ENCODE measurements at places on chromosomes 1 and 21.

DNA sequence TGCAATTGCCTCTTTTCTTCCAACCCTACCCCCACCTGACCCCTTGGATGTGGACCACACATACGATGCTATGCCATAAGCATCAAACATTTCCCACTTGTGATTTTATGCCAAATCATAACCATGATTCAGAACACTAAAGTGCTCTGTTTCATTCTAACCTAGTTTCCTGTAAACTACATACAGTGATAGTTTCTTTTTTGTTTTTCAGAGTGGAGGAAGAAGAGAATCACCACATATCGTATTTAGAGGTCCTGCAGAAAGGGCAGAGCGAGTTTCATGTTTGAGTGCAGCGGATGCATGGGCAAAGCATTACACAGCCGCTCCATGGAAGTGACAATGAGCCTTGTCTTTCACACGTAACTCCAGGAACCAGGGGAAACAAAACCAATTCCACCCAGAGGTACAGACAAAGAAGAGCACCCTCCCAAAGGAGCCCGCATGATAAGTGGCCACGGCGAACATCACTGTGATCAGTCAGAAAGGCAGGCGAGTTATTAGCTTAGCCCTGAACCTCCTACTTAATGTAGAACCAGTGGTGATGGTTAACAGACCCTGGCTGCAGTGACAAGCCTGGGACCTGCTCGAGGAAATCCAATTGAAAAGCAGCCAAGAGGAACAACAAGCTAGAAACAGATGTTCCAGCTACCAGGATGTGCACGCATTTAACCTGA lies 64.0 kb upstream of the ZNF281 start:
- no peak for DNase-seq

DNA sequence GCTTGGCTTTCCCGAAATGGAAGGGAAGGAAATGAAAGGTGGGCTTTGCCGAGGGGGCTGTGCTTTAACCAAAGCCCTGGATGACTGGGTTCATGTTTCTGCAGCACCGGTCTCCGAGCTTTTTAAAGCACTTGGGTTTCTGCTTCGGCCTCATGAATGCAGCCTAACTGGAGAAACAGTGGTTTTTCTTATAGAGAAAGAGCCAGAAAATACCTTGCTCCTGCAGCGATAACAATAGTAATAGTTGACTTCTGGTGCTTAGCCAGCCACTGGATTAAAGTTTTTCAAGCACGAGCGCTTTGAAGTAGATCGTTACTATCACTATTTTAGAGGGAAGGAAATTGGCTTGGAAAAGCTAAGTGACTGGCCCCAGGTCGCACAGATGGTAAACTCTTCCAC lies 500 bp upstream of the DOCK7 start:
- no peak for DNase-seq

DNA sequence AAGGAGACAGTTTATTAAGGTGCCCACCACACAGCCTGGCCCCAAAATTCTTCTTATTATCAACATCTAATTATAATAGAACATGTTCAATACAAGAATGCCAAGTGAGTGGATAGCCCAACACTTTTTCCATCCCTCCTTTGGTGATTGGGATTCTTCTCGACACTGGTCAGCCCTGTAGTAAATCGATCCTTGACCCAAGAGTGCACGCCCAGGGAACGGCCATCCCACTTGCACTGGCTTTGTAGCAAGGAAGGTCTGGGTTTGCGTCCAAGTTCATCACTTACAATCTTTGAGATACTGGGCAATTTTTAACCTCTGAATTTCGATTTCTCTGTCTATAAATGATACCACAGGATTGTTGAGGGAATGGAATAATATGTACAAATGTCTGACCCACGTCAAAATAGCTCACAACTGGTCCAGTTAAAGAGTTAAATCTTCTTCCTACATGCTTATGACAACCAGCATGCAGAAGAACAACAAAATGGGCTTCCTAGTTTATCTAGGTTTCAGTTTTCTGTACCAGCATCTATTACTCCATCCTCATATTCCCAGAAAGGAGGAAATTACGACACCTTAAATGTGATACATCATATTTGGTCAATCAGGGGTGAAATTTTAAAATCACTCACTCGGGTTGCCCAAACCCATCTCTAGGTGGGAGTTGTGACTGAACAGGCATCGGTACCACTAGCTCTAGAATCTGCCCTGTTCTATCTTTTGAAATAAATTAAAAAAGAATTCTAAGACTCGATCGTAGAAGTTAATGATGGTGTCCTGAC lies 161.8 kb downstream of the CLIC6 start:
- no peak for DNase-seq

DNA sequence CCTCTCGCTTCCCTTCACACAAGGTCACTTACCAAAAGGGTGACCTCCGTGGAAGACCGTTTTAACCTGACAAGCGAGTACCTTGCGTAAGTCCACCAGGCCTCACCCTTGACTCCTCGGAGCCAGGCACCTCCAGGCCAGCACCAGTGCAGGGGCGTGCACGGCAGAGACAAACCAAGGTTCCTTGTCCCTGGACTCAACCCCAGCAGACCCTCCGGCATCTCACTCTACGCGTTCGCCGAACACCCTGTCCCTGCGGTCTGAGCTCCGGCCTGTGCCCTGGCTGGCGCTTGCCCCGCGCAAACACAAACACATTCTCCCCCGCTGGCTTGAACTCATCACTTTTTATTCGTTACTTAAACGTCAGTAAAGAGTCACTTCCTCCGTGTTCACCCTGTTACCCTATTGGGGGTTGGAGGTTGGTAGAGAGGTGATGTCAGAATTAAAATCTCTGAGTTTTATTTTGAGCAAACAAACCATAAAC lies 4.5 kb downstream of the TBX15 start:
- DNase-seq = no peak

DNA sequence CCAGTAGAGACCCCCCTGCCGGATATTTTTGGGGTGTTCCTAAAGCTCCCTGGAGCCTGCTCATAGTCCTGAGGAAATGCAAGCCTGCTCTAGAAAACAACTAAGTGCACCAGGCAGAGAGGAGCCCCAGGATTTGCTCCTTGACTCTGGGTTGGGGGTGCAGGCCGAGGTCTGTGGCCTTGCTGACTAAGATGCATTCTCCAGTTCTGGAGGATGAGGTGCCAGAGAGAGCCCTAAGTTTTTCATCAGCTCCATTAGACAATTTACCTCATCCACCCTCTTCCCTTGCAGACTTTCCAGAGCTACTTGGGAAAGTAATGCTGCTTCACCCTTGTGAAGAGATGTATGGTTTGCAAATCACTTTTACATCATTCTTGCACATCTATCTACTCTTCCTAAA lies 9.1 kb downstream of the TUFT1 start:
- no peak for DNase-seq

- no peak for DNase-seq
Observed at GRCh38 chr1:177174921-177175634, 4.3 kb downstream of the BRINP2 start.

DNA sequence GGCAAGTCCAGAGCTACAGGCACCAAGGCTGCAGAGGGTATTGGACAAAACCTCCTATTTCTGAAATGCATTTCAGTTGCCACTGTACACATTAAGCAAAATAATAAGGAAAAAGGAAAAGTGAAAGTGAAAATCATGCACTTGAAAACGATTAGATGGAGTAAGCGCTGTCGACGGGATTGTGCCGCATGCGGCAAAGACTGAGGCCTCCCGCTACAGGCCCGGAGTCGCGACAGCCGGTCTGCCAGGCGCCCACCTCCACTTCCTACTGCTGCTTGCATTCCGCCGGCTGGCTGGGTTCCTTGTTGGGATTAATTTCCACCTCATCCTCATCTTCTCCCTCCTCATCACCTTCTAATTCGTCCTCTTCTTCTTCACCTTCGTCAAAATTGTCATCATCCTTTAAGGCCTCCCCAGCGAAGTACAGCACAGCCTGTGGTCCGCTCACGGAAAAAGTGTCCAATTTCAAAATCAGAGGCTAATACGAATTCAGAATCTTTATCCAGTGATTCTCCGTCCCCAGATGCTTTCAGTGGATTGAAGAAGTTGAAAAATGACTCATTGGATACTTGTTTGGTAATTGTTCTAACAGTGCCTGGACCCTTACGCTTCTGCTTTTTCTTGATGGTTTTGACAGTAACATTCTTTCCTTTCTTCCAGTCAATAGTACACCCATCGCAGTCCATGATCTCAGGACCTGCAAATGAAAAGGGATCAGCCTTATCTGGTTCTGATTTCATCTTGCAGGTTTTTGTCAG lies 38.0 kb downstream of the CD58 start:
- DNase-seq = no peak

GRCh38 chr21:34986561-34987500 lies 62.3 kb downstream of the RUNX1 start:
- DNase-seq = no peak

DNA sequence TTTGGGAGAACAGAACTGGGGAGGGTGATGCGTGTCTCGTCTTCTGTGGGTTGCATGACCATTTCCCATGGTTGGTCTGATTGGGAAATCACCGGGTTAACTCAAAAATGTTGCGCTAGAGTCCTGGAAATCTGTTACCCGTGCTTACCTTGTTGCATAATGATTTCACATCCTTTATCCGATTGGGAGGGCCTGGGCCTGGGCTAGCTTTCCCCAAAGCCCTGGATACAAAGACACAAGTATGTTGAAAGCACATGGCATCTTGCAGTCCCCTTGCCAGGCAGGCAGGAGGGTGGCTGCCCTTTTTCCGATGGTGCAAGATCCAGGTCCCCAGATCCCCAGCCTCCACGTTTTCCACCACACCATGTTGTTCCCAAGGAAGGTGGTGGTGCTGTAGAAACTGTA lies 582 bp downstream of the TRPM2 start:
- no peak for DNase-seq

GRCh38 chr1:14915356-14916054 lies 238.0 kb upstream of the TMEM51 start:
- DNase-seq = no peak

DNA sequence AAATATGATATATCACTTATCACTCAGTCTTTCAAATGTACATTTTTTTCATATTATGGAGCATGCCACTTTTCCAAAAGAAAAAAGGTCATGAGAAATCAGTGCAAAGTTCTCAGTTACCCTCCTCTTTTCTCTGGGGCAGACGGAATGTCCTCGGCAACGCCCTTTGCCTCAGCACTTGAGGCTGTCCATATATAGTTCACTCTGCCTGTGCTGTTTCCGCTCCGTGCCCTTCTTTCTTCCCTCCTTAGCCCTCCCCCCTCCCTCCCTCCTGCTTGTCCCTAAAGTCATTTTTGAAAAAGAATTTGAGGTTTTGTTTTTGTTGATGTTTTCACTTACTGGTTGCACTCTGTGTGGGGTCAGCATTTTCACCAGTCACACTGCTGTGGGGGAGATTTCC lies 5.4 kb downstream of the BARHL2 start:
- no peak for DNase-seq

GRCh38 chr1:243482141-243483022 lies 226.5 kb downstream of the SDCCAG8 start:
- DNase-seq = no peak

GRCh38 chr1:7376676-7377075 lies 394.4 kb upstream of the VAMP3 start:
- DNase-seq = no peak

- DNase-seq = no peak
Observed at GRCh38 chr1:9291914-9292360, 757 bp upstream of the SPSB1 start.

DNA sequence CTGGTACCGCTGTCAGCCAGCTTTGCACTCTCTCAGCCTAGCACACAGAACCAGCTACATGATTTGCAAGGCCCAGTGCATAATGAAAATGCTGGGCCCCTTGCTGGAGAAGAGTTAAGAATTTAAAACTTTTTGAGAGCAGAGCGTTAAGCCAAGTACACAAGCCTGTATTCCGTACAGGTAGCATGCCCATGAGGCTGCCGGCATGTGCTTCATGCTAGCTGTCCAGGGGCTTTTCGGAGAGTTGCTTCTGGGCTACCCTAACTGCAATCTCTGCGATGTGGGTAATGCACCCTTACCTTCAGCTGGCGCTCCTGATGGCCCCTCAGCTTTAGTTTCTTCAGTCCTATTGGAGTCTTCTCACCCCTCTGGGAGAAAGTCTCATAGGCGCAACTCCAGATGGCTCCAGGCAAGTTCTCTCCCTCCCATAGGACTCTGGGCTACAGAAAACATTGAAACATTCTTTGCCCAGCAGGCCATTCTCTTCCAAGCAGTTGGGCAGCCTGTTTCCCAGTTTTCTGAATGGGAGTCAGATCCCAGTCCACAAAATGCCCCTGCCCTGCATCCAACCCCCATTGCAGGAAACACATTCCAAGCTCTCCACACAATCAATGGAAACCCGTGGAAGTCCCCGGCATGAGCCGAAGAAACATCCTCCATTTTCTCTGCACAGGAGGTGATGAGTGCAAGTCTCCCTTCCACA lies 5.7 kb upstream of the AKT3 start:
- no peak for DNase-seq

DNA sequence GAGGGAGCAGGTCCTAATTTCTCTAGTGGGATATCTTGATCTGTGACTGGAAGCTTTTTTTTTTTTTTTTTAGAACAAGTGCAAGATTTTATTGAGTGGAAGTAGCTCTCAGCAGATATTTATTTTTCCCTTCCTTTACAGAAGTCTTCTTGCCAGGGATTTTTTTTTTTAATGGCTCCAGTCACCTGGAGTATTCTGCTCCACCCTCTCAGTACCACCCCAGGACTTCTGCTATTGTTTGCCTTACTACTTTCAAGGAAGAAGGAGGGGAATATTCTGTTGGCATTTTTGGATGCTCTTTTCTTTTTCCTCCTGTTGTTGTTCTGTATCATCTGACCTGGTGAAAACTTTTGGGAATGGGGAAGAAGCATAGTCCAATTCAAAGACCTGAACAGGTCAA lies 23.1 kb upstream of the CYP2J2 start:
- no peak for DNase-seq

- no peak for DNase-seq
Observed at GRCh38 chr1:77802026-77802425, 22.6 kb downstream of the MIGA1 start.

- no peak for DNase-seq
Observed at GRCh38 chr1:74470936-74471335, 41.5 kb downstream of the LRRC53 start.

DNA sequence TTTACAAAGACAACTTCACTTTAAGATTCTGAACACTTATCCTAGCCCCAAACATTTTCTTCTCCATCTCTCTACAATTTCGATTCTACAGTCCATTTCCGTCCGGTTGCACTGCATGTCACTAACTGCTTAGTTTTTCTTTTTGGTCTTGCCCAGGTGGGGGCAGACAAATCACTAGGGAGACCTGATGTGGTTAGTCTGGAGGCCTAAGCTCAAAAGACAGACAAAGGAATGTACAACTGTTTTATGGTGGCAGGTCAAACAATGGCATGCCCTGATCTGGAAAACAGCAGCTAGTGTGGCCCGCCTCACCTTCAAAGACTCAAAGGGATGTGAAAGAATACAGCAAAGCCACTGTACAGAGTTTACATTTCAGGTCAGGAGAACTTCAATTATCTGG lies 3.8 kb downstream of the ETV3 start:
- no peak for DNase-seq
